ENCODE measurements at places on chromosomes 4 and X.

- no peak for DNase-seq
Measured at GRCh38 chr4:1403591-1404572, 2.4 kb downstream of the NKX1-1 start.

DNA sequence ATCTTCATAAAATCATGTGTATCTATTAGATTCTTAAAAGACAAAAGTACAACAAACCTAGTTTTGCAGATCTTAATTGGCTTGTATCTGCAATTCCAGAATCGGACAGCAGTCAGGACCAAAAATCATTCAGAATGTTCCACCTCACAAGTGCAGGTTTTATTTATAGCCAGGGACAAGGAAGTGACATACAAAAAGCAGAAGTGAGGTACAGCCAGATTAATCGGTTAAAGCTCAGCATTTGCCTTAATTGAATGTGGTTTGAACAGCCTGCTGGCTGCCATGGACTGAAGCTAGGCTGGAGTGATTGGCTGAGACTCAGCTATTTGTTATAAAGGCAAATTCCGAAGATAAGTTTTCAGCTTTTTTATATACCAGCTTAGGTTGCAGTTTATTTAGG lies 932.6 kb downstream of the C4orf33 start:
- no peak for DNase-seq

DNA sequence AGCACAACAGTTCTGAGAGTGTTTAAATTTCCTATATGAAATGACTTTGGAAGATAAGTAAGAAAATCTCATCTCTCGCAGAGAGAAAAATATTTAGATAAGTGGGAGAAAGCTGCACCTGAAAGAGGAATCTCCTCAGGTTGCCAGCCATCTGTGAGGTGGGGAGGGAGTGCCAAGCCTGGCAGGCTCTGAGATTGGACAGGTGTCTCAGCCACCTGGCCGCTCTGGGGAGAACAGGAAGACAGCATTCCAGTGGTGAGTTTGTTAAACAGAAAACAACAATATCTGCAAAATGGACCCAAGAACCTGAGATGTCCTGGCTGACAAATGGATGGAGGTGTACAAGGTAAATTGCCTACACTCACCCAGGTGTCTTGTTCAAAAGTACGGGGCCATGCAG lies 31.3 kb downstream of the EMCN start:
- DNase-seq: no peak

GRCh38 chr4:168955674-168956073 lies 54.4 kb downstream of the CBR4 start:
- no peak for DNase-seq

Data from AG08395 (cell line).